ENCODE measurements at places on chromosomes 6 and 20. TPM values are rescaled to one million over a fixed set of nuclear protein-coding genes. Genes with fewer than 3 reads are reported as not detected.
A peak's percentile ranks its signal among the peaks of the same experiment; 100 is the strongest.

- no peaks in the 10 kb centered on the region for H3K36me3 ChIP-seq
- H3K27me3 ChIP-seq, result peaks cover 14% of the 10 kb centered on the region
- peak overlapping the region; percentile 32 for H3K4me3 ChIP-seq
Measured at GRCh38 chr6:32086661-32087573, 22.2 kb downstream of the TNXB start.

DNA sequence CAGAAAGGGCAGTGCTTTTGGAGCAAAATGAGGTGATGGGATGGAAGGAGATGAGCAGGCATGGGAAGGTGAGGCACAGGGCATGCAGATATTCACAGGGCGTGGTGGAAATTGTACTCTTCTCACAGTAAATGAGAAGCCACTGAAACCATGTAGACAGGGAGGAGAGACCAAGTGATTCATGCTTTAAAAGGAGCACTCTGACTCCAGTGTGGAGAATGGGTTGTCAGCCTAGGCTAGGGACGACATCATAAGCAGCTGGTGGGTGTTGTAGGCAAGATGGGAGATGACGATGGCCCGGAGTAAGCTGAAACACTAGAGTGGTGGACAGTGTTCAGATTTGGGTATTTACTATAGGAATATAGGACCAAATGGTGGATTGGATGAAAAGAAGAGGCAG is 18.4 kb downstream of the PDE7B start:
- no peak overlapping the region for H3K27ac ChIP-seq
- H3K27me3 ChIP-seq, result no peaks in the 10 kb centered on the region
- no peak overlapping the region for H3K4me3 ChIP-seq
- H3K4me1 ChIP-seq, result no peaks in the 10 kb centered on the region
- no peak for DNase-seq

- no peak overlapping the region for H3K4me3 ChIP-seq
- DNase-seq, result no peak
- no peaks in the 10 kb centered on the region for H3K27me3 ChIP-seq
- no peaks in the 10 kb centered on the region for H3K4me1 ChIP-seq
- H3K36me3 ChIP-seq, result no peaks in the 10 kb centered on the region
- no peak overlapping the region for H3K27ac ChIP-seq
Measured at GRCh38 chr6:11143394-11144371, 32.2 kb upstream of the ERVFRD-1 start.

- peak overlapping the region; percentile 7 for H3K27ac ChIP-seq
- no peaks in the 10 kb centered on the region for H3K36me3 ChIP-seq
Measured at GRCh38 chr20:19757487-19758132, 448 bp upstream of the RIN2 start.

DNA sequence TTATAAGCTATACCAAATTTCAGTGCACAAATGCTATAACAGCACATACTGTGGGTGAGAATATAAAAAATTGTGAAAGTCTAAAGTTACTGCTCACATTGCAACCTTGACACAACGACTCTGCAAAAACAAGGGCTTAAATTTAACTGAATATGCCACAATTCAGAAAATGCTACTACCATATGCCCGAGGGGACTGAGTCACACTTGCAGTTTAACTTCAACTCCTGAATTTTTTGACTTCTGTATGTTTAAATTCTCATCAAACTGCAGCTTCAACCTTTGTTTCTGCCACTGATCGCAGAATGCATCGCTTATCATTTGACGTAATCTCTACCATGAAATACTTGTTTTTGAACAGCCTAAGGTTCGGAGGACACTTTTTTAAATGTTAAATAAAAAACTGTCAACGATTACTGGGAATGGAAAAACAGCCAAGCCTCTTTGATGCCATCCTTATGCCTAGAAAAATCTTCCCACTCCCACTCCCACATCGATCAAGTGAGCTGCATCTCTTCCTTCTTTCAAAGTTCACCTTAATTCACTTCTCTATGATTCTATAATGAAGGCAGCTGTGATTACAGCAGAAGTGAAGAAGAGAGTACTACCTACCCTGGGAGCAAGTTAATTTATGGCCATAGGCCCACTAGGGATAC is 136.5 kb downstream of the ATXN1 start:
- H3K36me3 ChIP-seq, result no peaks in the 10 kb centered on the region
- no peak overlapping the region for H3K27ac ChIP-seq
- no peaks in the 10 kb centered on the region for H3K4me1 ChIP-seq
- H3K27me3 ChIP-seq, result no peaks in the 10 kb centered on the region
- DNase-seq, result no peak

- H3K4me1 ChIP-seq, result peaks cover 14% of the 10 kb centered on the region
- no peaks in the 10 kb centered on the region for H3K27me3 ChIP-seq
- no peaks in the 10 kb centered on the region for H3K36me3 ChIP-seq
Measured at GRCh38 chr6:5126214-5126613, 41.1 kb downstream of the PPP1R3G start.

- no peaks in the 10 kb centered on the region for H3K4me1 ChIP-seq
- H3K27ac ChIP-seq, result no peak overlapping the region
- no peaks in the 10 kb centered on the region for H3K27me3 ChIP-seq
- H3K4me3 ChIP-seq, result no peak overlapping the region
Measured at GRCh38 chr6:69758214-69758613, 38.6 kb downstream of the LMBRD1 start.

- DNase-seq, result no peak
- H3K27ac ChIP-seq, result no peak overlapping the region
- H3K27me3 ChIP-seq, result no peaks in the 10 kb centered on the region
- peaks cover 9% of the 10 kb centered on the region for H3K4me1 ChIP-seq
- no peaks in the 10 kb centered on the region for H3K36me3 ChIP-seq
Measured at GRCh38 chr20:57159193-57159851, 107.1 kb downstream of the BMP7 start.

GRCh38 chr6:69935079-69935478 is 68.7 kb downstream of the COL19A1 start:
- no peak overlapping the region for H3K27ac ChIP-seq
- no peaks in the 10 kb centered on the region for H3K4me1 ChIP-seq
- no peaks in the 10 kb centered on the region for H3K36me3 ChIP-seq

DNA sequence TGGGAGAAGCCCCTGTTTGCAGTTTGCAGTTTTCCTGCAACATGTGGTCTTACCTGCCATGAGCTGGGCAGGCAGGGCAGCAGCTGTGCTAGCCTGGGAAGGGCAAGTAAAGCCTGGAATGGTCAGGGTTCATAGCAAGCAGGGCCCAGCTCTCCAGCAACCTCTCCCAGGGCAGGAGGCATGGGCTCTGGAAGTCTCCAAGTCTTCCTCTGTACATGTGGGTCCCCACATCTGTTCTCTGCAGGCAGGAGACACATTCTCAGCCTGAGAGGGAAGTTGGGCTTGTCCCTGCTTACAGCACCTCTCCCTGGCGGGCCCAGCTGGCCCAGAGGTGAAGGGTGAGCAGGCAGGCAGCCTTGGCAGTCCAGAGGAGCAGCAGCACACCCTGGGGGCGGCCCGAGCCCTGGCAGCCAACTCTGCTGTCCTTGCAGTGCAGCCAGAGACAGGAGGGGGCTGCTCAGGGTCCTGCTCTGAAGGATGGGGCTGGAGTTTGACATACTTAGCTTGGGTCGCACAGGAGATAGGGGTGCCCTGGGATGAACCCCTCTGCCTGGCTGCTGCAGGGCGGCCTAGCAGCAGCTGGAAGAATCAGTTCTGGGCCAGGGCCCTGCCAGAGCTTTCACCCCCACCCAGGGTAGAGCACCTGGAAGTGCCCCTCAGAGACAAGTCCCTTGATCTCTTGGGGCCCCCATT is 176.0 kb downstream of the MRPL14 start:
- peaks cover 10% of the 10 kb centered on the region for H3K4me1 ChIP-seq
- H3K27me3 ChIP-seq, result no peaks in the 10 kb centered on the region
- no peaks in the 10 kb centered on the region for H3K36me3 ChIP-seq
- H3K27ac ChIP-seq, result no peak overlapping the region
- DNase-seq, result peak; percentile 86

GRCh38 chr20:41422953-41423352 is 56.3 kb upstream of the EMILIN3 start:
- H3K4me1 ChIP-seq, result no peaks in the 10 kb centered on the region
- H3K27me3 ChIP-seq, result no peaks in the 10 kb centered on the region
- H3K36me3 ChIP-seq, result peaks cover 5% of the 10 kb centered on the region
- no peak overlapping the region for H3K4me3 ChIP-seq
- no peak for DNase-seq

GRCh38 chr6:82085701-82086100 is 161.8 kb downstream of the IBTK start:
- H3K4me1 ChIP-seq, result peaks cover 10% of the 10 kb centered on the region
- H3K4me3 ChIP-seq, result no peak overlapping the region
- peak; percentile 16 for DNase-seq
- H3K27me3 ChIP-seq, result no peaks in the 10 kb centered on the region
- no peaks in the 10 kb centered on the region for H3K36me3 ChIP-seq

GRCh38 chr6:166766769-166767168 is 139.7 kb upstream of the RPS6KA2 start:
- H3K4me3 ChIP-seq, result no peak overlapping the region
- no peaks in the 10 kb centered on the region for H3K36me3 ChIP-seq
- H3K4me1 ChIP-seq, result peaks cover 11% of the 10 kb centered on the region

DNA sequence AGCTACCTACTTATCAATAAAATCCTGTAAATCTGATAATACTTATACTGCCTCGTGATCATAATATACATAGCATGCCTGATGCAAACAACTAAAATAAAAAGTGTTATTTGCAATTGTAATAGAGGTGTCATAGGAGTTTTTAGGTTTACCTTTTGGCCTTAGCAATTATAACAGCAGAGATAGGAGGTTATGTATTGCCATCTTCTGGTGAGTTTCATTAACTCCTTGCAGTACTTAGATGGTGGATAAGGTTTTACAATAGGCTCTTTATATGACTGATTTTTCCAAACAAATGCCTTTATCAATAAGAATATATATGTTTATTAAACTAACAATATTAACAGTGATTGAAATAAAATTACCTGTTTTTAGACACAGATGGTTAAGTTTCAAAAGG is 27.8 kb upstream of the MYCT1 start:
- DNase-seq, result peak; percentile 20
- H3K27me3 ChIP-seq, result no peaks in the 10 kb centered on the region
- H3K36me3 ChIP-seq, result no peaks in the 10 kb centered on the region
- no peak overlapping the region for H3K4me3 ChIP-seq
- H3K27ac ChIP-seq, result no peak overlapping the region

The MYH7B gene
- total RNA-seq, result 0.03 TPM

The UBD gene
- total RNA-seq, result not detected

The EFCAB8 gene
- not detected for total RNA-seq

The BTNL2 gene
- total RNA-seq, result not detected

The RSPH4A gene
- 0.69 TPM for total RNA-seq

The CCN2 gene
- 54.5 TPM for total RNA-seq

The FAM162B gene
- total RNA-seq, result not detected

The PRDM13 gene
- not detected for total RNA-seq

The OPRM1 gene
- not detected for total RNA-seq

The RAD21L1 gene
- not detected for total RNA-seq
